DMS153 (cell line): ENCODE measurements at places on chromosomes 1 and 21.
A peak's percentile ranks its signal among the peaks of the same experiment; 100 is the strongest.

- peak; percentile 73 for DNase-seq
Measured at GRCh38 chr1:47881505-47882442, 115.4 kb downstream of the TRABD2B start.

- DNase-seq, result no peak
Measured at GRCh38 chr1:184672013-184672726, 82.5 kb downstream of the EDEM3 start.

GRCh38 chr1:212529211-212529741 is 79.3 kb upstream of the ATF3 start:
- no peak for DNase-seq

- no peak for DNase-seq
Measured at GRCh38 chr1:226309398-226310244, 657 bp upstream of the LIN9 start.

GRCh38 chr21:33861125-33861524 is 54.5 kb downstream of the ATP5PO start:
- no peak for DNase-seq
